ENCODE measurements at places on chromosomes 2 and 18. TPM values are rescaled to one million over a fixed set of nuclear protein-coding genes. Genes with fewer than 3 reads are reported as not detected.

CENPA gene
- 0.25 TPM for polyA plus RNA-seq

DNA sequence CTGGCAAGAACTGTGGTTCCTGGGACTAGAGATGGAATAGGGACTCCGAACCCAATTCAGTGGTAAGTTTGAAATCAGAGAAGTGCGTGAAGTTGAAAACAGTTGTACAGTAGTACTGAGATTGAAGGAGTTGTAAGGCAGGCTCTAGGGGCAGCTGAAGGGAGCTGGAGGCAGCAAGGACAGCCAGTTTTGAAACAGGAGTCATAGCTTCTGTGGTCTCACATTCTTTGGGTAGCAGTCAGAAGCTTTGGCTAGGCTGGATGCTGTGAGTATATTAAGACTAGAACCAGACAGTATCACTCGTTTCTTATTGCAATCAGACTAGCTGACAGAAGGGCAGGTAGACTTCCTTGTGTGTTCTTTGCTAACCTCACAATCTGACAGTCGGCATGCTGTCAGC, 64.5 kb upstream of the ADAM23 start:
- DNase-seq = no peak

OTOF gene
- polyA plus RNA-seq = not detected

DNA sequence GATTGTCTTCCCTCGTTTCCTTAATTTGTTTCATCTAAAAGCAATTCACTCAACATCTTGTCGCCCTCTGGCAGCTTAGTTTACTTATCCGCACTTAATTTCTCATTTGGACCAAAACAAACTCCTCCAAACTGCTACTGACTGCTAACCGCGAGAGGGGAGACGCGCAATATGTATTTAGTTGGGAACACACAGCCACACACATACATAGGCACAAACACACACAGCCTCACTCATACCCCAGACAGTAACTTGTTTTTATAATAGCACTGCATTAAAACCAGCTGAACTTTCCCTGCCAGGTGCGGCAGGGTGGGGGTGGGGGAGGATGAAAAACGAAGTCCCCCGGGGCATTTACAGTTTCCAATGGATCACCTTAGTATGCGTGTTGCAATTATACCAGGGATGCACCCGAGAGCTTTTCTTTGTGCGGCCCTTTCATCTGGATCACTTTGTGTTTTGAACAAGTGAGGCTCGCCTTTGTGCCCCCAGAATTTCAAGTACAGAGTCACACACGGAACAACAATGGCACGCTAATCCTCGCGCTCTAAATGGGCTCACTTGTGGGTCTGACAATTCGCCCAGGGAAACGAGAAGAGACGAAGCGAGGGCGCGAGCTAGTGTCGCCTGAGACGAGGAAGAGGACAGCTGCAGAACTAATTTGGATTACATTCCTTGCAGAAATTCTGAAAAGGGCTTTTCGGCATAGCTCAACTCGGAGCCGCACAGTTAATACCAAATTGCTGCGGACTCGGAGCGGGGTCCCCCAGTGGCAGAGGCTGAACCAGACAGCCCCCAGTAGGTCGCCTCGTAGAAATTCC, 2.4 kb downstream of the ERBB4 start:
- DNase-seq = no peak

DNA sequence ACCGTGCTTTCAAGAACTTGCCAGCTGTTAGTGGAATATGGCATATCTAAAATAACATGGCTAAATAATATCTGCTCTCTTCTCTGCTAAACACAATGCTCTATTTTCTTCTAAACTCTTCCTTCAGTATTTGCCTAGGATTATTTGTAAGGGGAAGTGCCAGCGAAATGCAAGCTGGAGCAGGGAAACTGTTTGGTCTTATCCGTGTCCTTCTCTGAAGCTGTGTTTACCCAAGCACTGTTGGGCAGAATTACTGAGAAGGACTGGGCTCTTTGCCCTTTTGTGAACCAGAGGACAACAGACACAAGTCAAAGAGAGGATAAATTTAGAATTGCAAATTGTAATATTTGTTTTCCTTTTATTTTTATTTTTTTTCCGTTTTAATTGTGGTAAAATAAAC, 23.6 kb downstream of the CPO start:
- no peak for DNase-seq

- DNase-seq = no peak
Measured at GRCh38 chr2:237691029-237691907, 63.9 kb downstream of the LRRFIP1 start.

DNA sequence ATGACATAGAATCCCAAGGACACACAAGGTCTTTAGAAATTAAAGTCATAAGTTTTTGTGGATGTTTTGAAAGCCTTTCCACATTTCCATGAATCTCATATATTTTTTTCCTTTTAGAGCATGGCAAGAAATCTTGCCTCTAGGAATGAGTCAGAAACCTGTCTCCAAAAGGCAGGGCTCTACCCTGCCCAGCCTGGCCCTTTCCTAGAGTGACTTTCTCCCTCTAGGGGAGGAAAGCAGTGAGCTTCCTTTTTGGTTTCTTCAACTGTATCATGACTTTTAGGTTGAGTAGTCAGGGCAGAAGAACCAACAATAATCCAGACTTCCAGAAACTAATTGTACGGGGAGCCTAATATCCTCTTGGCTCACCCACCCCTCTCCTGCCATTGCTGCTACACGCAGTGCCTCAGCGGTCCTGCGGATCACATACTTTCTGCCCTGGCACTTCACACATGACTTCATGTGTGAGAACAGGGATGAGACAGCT, 300.3 kb downstream of the AGPS start:
- no peak for DNase-seq

DNA sequence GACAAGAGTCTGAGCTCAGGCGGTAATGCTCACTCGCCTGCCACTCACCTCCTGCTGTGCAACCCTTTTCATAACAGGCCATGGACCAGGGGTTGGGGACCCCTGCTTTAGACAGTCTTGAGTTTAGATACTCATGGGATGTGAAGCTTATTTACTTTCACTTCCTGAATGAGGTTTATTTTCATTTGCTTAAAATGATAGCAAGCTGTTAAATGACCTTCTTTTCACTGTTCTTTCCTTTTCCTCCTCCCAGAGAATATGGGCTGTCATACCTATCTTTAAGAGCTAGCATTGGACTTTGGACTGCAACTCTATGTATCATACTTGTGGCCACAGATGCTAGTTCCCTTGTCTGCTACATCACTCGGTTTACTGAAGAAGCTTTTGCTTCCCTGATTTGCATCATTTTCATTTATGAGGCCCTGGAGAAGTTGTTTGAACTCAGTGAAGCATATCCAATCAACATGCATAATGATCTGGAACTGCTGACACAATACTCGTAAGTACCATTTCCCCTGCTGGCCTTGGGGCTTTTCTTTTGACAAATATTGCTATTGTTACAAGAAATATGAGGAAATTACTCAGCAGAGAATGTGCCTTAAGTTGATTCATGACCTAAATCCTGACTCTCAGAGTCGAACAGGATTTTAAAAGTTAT, 168.5 kb downstream of the DPP4 start:
- DNase-seq = no peak

- no peak for DNase-seq
Measured at GRCh38 chr2:209808521-209808920, 36.9 kb downstream of the UNC80 start.

RAB6D gene
- not detected for polyA plus RNA-seq

DNA sequence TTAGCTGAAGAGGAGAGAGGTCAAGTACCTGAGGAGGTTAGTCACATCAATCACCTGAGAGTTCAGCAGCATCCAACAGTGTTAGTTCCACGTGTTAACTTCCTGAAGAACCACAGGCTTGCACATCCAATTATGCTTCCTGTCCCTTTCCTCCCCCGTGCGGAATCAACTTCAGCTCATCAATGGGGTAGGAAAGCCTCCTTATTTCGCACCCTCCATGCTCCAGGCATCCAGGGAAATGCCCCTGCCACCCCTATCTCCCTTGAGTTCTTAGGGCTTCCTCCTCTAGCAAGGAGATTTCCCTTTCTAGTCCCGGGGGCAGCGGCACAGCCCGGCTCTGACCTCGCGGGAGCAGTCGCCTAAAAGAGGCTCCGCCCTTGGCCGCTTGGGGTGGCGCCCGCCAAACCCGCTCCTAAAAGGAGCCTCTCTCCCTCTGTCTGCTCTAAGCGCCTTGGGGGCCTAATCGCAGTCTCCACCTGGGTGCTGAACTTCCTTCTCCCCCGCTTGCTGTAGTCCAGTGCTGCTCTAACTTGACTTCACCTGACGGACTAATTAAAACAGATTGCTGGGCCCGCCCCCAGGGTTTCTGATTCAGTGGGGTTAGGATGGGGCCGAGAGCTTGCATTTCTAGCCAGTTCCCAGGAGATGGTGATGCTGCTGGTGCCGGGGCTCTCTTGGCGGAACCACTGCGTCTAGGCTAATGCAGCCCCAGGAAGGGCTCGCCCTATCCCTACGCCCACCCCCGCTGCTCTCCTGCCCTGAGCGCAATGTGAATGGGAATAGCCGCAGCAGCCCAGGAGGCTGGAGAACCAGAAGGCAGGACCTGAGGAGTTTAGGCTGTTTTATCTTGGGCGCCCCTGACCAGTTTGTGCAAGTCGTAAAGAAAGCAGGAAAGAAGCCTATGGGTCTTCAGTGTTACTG, 3.4 kb upstream of the TET3 start:
- no peak for DNase-seq

- DNase-seq = no peak
Measured at GRCh38 chr2:69524799-69525198, 87.6 kb upstream of the NFU1 start.

- DNase-seq = no peak
Measured at GRCh38 chr2:172921532-172922236, 154.0 kb upstream of the MAP3K20 start.

- no peak for DNase-seq
Measured at GRCh38 chr2:70255637-70256314, 2.2 kb upstream of the PCYOX1 start.

DNA sequence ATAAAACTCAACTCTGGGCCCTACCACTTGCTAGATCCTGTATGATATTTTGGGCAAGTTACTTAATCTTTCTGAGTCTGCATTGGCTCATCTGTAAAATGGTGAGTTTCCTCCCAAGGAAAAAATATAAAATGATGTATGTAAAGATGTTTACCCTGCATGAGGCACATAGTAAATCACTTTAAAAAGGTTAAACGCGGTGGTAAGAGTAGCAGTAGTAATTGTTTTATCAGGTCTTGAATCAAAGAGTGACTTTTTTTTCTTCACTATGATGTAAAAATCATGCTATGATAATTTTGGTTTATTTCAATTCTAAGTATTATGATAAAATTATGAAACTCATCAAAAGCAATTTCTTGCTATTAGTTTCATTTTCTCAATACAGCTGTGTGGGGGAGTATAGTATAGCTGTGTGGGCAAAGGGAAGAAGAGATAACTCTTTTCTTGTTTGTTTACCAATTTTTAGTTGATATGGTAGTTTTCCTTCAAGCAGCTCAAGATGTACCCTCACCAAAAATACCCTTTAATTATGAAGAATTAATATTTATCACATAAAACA, 10.7 kb downstream of the ARHGAP15 start:
- DNase-seq = no peak

DNA sequence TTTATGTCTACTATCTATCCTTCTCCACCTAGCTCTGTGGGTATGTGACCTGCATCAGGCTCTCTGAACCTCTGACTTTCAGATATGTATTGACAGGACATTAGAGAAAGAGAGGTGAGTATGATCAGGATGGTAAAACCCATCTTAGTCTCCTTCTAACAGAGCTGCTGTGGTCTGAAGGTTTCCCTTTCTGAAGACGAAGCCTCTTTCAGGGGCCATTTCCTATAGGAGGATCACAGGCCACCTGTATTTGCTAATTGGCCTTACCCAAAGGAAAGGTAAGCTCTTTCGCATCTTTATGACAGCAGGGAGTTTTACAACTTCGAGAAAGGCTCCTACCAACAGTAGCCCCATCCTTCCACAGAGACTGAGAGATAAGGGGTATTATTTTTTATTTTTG, 442.9 kb downstream of the KCNJ3 start:
- no peak for DNase-seq

CRACDL gene
- polyA plus RNA-seq = 3.1 TPM

- DNase-seq = no peak
Measured at GRCh38 chr18:52844323-52844722, 504.3 kb downstream of the DCC start.

TCF23 gene
- polyA plus RNA-seq = 0.07 TPM

DNA sequence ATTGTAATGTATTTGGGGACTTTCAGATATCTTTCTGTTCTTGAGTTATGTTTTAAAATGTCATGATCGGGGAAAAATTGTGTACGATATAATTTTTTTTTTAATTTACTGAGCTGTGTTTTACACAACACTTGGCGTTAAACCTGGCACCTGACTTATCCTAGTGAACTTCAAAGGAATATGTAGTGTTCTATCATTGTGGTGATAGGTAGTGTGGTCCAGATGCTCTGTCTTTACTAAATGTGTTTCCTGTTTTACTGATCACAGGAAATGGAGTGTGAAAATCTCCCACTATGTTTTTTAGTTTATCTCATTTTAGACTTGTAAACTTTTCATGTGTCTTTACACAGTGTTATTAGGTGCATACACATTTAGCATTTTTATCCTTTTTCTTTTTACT, 98.0 kb downstream of the SLC5A7 start:
- no peak for DNase-seq

- no peak for DNase-seq
Measured at GRCh38 chr18:3397031-3397750, 52.8 kb upstream of the TGIF1 start.

DNA sequence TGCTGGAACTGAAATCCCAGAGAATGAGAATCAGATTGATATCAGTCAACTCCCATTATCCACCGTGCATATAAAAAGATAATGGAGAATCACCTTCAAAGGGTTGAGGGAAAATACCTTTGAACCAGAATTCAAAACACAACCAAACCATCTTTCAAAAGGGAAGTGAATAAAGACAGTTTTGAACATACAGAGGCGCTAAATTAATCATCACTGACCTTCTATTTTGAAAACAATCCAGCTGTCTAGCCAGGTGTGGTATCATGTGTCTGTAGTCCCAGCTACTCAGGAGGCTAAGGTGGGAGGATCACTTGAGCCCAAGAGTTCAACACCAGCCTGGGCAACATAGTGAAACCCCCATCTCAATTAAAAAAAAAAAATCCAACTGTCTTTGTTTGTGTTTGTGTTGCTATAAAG, 63.6 kb downstream of the TRABD2A start:
- no peak for DNase-seq

DNA sequence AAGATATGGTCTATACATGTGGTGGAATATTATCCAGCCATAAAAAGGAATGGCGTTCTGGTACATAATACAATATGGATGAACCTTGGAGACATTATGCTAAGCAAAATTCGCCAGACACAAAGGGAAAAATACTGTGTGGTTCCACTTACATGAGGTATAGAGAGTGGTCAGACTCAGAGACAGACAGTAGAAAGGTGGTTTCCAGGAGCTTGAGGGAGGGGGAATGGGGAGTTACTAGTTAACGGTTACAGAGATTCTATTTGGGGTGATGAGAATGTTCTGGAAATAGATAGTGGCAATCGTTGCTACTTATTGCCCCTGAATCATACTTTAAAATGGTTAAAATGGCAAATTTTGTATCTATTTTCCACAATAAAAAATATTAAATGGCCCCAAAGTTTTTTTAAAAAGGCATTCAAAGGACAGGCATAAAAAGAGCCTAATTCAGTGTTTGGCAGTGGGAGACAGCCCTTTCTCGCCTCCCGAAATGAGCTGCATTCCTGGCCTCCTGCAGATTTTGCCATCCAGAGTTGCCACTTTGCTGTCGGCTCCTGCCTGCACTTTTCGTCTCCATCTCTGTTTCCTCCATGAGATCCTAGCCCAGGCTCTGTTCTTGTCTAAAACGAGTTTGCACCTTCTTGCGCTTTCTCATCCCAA, 13.5 kb downstream of the TNFRSF11A start:
- no peak for DNase-seq

All from heart right ventricle (tissue), 16 donors.